ENCODE measurements at places on chromosomes 11 and 22. TPM values are rescaled to one million over a fixed set of nuclear protein-coding genes. Genes with fewer than 3 reads are reported as not detected.

DNA sequence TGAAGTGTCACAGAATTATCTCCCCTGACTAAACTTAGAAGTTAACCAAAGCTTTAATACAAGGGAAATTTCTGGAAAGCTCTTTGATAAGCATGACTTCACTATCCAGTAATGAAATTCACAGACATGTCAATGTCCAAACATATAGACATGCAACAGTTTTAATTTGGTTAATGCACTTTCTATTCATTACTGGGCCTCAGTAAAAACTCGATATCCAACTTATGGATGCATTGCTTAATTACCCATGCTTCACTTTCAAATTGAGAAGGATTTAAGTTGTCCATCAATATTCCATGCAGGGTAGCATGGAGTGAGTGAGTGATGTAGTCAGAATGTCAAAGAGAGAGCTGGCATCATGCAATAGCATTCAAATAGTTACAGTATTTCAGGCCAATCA is 197.5 kb downstream of the CADM1 start:
- no peak for DNase-seq

DNA sequence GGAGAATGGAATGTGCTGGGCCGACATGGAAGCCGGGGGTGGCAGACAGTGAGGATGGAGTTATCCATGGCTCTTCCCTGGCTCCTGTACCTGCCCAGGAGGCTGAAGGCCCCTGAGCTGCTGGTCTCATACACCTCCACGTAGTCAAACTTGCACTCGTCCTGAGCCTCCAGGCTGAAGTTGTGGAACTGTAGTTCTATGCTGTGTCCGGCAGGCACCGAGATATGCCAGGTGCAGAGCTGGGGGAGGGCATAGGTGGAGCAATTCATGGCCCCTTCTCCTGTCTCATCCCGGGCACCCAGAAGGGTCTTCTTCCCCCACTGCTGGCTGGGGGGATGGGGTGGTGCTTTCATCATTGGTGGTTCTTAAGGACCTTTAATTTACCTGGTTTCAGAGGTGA is 2.8 kb downstream of the MFRP start:
- DNase-seq: no peak

- no peak for DNase-seq
Measured at GRCh38 chr22:29343313-29343805, 27.9 kb upstream of the RASL10A start.

DNA sequence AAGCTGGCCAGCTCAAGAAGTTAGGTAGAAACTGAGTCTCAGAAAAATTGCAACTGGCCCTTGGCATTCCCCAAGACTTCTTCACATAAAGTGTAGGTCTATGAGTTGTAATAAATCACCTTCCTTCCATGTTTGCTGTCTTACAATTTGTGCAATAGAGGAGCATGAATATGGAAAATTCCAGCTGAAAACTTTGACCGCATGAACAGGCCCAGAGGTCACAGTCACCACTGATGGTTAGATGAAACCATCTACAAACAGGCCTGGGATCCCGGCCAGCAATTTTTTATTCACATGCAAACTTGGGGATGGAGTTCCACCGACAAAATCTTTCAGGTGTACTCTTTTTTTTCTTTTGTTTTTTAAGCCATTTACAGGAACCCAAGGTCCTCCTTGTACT is 88.1 kb downstream of the SERGEF start:
- DNase-seq: no peak

DNA sequence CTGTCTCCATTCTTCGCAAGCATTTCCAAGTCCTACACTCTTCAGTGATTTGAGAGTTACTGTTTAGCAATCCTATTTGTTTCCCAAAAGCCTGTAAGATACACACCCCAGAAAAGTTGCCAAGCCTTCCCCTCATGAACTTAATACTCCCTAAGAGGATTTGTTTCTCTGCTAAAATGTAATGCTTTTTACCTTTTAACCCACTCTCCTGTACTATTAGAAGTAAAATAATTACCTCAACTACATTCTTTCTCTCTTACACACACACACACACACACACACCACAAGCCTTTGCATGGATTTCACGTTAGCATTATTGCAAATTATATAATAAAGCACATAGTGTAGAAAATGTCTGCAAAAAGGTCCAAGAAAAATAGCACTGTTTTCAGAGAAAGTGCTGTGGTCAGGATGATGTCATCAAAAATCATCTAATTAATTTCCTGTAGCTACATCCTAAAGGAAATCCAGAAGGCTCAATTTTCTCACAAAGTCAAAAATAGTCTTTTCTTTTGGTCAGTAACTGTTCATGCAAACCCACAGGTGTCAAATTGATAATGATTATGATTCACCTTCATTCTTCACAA is 364.1 kb upstream of the PITPNB start:
- DNase-seq: peak; percentile 38

Gene C1QTNF4
- polyA plus RNA-seq: not detected

Data from mammary epithelial cell (primary cell).